ENCODE measurements at places on chromosomes 7 and 10. TPM values are rescaled to one million over a fixed set of nuclear protein-coding genes. Genes with fewer than 3 reads are reported as not detected.

ALOX5 gene
- total RNA-seq, result 6.7 TPM

HOXA5 gene
- 0.24 TPM for total RNA-seq

ZNF716 gene
- not detected for total RNA-seq

STAG3 gene
- total RNA-seq, result 59.1 TPM

HMX3 gene
- not detected for total RNA-seq

ADAP1 gene
- 6.2 TPM for total RNA-seq

CLIP2 gene
- total RNA-seq, result 5.6 TPM

DNAH11 gene
- 4.9 TPM for total RNA-seq

PIK3CG gene
- 22.4 TPM for total RNA-seq

EGR2 gene
- 6.6 TPM for total RNA-seq

SPRN gene
- 0.05 TPM for total RNA-seq

SFRP4 gene
- 0.80 TPM for total RNA-seq

SUFU gene
- 2.6 TPM for total RNA-seq

PNLIPRP1 gene
- total RNA-seq, result not detected

CNPY1 gene
- not detected for total RNA-seq

CFAP46 gene
- total RNA-seq, result 0.09 TPM

TRIM24 gene
- 18.1 TPM for total RNA-seq

FAM20C gene
- total RNA-seq, result 2.4 TPM

AKR1E2 gene
- total RNA-seq, result 3.4 TPM

CREM gene
- 38.0 TPM for total RNA-seq

NPFFR1 gene
- total RNA-seq, result 0.05 TPM

ZNF37A gene
- 6.0 TPM for total RNA-seq

AKR1D1 gene
- total RNA-seq, result 0.05 TPM

PPP1R9A gene
- 2.2 TPM for total RNA-seq

CYP3A4 gene
- 11.0 TPM for total RNA-seq

NUDT13 gene
- 1.8 TPM for total RNA-seq

ATOH7 gene
- total RNA-seq, result 0.05 TPM

SPDYE9 gene
- total RNA-seq, result not detected

ECHS1 gene
- 39.8 TPM for total RNA-seq

CDHR1 gene
- total RNA-seq, result 0.52 TPM

Data from thymus (tissue), 14 donors.